Bronchial epithelial cell (primary cell): ENCODE measurements at places on chromosomes 13 and 19. TPM values are rescaled to one million over a fixed set of nuclear protein-coding genes. Genes with fewer than 3 reads are reported as not detected.

GRCh38 chr13:49357694-49358093 is 86.2 kb downstream of the CAB39L start:
- DNase-seq, result peak; percentile 20

The UPK1A gene
- total RNA-seq, result 0.38 TPM in 1 of 2 replicates, not detected in the other

The LPAR2 gene
- 5.5 and 5.6 TPM in 2 replicates for total RNA-seq

GRCh38 chr13:65784088-65784816 is 1445.9 kb downstream of the PCDH9 start:
- no peak for DNase-seq

DNA sequence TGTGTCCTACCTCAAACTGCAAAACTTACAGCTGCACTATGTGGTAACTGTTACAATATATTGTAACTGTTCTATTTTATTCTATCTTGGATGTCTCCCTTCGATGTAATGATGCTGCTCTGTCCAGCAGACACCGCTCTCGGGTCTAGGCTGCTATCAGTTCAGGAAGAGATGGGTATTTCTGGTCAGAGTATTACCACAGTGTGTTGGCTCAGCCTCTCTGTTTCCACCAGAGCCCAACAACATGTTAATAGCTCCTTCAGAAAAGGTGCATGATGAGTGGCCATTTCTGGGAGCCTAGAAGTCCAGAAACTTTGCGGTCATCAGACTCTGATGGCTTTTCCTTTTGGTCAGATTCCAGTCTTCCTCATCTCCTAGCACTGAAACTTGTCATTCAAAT is 35.9 kb upstream of the IGFL1 start:
- no peak for DNase-seq

DNA sequence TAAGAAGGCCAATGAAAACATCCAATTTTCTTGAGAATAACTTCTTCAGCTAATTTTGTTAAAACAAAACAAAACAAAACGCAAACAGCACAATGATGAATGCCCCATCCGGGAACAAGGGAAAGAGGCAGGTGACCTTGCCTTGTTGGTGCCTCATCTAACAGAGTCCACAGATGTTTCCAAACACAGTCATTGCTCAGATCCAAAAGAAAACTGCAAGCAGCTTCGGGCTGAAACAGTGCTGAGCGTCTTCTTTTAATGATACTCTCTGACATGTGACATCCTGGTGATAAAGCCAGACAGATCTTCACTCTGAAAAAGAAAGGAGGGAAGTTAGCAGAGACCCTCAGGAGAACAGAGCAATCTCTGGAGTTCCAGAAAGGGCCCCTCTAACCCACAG is 30.4 kb downstream of the IRS2 start:
- DNase-seq, result no peak

DNA sequence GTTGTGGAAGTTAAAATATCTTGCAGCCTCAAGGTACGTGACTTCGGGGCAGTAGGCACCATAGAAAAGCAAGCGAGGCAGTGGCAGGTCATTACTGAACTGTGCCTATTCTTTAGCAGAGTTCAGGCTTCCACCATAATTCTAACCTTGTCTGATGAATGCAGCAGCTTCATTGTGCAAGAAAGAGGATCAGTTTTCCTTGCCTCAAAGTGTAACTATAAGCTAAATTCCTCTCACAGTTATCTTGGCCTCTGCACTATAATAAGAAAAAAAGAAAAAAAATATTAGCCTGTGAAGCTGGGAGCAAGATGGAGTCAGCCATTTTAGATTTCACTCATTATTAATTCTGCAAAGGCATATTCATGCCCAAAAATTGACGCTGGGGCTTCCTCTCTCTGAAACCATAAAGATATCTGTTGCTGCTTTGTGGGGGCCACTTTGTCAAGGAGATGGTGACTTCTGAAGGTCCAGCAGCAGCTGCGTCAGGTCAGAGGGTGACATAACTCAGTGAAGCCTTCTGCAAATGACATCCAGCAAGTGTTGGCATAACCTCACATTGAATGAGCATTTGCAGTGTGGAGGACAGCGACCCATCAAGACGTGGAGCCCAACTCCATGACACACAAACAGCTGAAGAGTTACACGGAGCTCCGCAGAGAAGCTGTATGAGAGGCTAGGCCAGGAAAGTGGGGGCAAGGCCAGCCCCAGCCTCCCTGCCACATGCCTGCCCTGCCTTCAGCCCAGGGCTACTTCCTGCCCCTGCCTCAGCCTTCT is 23.1 kb upstream of the SACS start:
- DNase-seq, result no peak

The LRP3 gene
- total RNA-seq, result 9.0 and 10.2 TPM in 2 replicates

GRCh38 chr19:5260381-5260967 is 80.1 kb downstream of the PTPRS start:
- DNase-seq, result no peak
